Bronchial epithelial cell (primary cell): ENCODE measurements at places on chromosomes 12 and 14. TPM values are rescaled to one million over a fixed set of nuclear protein-coding genes. Genes with fewer than 3 reads are reported as not detected.

Gene PLEKHD1
- 0.26 TPM in 1 of 2 replicates, not detected in the other for total RNA-seq

Gene TCL1A
- not detected in 2 replicates for total RNA-seq

Gene NAA25
- total RNA-seq, result 18.3 and 22.9 TPM in 2 replicates

Gene BHLHE41
- total RNA-seq, result 2.1 TPM in 1 of 2 replicates, not detected in the other

Gene CMAS
- total RNA-seq, result 26.6 and 46.3 TPM in 2 replicates

Gene TMEM30B
- 10.5 and 15.7 TPM in 2 replicates for total RNA-seq

Gene ATF7IP
- 13.1 and 22.4 TPM in 2 replicates for total RNA-seq

Gene TAS2R19
- 2.4 and 3.9 TPM in 2 replicates for total RNA-seq

Gene RERGL
- total RNA-seq, result not detected in 2 replicates

Gene ST8SIA1
- under 0.01 and 0.13 TPM in 2 replicates for total RNA-seq

Gene SIX6
- not detected in 2 replicates for total RNA-seq

Gene ZFHX2
- 0.13 and 0.26 TPM in 2 replicates for total RNA-seq

Gene SCFD1
- total RNA-seq, result 101 and 119 TPM in 2 replicates

Gene ZCCHC8
- total RNA-seq, result 12.9 and 15.6 TPM in 2 replicates

Gene KCNJ8
- under 0.01 TPM in 1 of 2 replicates, not detected in the other for total RNA-seq

Gene DAO
- total RNA-seq, result not detected in 2 replicates

Gene RASSF9
- total RNA-seq, result 2.1 and 2.7 TPM in 2 replicates

Gene COCH
- 0.26 TPM in 1 of 2 replicates, not detected in the other for total RNA-seq

Gene PYM1
- 34.0 and 56.3 TPM in 2 replicates for total RNA-seq

Gene INHBE
- 0.26 and 1.3 TPM in 2 replicates for total RNA-seq

Gene CCDC184
- total RNA-seq, result not detected in 2 replicates

Gene PLD4
- total RNA-seq, result not detected in 2 replicates

Gene FOXN4
- total RNA-seq, result not detected in 2 replicates
